ENCODE measurements at places on chromosomes 5 and 9.

GRCh38 chr5:33504570-33504969 lies 63.8 kb downstream of the TARS1 start:
- no peak for DNase-seq

DNA sequence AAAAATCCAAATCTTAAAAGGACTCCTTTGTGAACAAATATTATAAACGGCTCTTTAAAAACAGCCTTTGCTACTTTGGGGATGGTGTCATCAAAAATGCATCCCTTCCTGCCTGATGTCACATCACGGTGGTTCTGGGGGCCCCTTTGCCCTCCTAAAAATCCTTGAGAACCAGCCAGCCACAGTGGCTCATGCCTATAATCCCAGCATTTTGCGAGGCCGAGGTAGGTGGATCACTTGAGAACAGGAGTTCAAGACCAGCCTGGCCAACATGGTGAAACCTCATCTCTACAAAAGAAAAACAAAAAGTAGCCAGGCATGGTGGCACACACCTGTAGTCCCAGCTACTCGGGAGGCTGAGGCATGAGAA lies 43.9 kb downstream of the FNBP1 start:
- no peak for DNase-seq

DNA sequence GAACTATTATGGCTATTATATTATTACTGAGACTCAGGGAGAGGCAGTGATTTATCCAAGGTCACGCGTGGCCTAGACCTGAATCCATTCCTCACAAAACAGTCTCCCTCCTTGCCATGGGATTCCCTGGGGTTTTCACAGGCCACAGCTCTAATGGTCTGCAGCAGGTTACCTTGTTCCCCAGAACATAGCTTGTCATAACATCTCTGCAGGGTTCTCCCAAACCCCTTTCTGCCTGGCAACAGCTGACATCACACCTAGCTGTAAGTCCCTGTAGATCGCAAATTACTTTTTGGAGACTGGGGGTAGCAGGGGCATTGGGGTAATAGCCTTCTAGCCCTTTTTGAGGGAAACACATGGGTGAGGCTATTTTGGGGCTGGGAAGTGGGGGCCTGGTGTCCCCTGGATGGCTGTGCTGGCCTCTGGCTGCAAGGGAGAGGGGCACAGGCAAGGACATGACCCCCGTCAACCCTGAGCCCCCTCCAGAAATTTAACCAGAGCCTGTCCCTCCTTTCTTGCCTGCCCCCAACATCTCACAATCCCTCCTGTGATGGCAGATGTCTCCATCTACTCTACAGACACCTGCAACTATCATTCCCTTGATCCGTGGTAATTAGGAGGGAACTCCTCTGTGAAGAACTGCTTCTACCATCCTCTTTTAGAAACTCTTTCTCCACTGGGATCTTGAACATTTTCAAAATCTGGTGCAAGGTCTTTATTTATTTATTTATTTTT lies 1.3 kb downstream of the CD74 start:
- DNase-seq: peak; percentile 50

GRCh38 chr5:152349683-152350526 lies 55.2 kb downstream of the NMUR2 start:
- no peak for DNase-seq

- no peak for DNase-seq
Measured at GRCh38 chr9:35847792-35848572, 19.0 kb downstream of the TMEM8B start.

DNA sequence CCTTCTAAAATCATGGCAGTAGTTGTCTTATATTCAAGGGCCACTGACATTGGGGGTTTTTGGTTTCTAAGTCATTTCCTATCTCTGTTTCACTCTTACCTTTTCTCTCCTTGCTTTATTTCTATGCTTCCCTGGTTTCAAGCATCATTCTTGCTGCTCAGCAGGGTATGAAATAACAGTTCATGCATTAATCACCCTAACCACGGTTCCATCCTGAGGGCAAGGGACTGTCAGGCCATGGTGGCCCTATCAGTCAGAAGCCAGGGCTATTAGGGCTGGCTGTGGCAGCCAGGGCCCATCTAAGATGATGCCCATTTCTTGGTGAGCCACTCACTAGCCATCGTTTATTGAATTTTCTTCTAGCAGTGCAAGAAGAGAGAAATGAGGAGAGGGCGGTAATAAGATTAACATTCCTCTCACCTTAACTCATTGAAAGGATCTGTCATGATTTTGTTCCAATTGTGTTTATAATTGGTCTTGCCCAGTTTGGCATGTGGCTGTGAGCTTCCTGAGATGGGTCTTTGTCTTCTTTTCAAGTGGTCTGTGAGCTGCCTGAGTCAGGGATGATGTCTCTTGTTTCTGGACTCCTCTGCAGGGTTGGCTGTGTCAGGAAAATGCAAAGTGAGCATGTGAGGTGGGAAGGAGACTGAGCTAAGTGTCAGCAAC lies 45.2 kb downstream of the CYSTM1 start:
- DNase-seq: no peak

- peak; percentile 24 for DNase-seq
Measured at GRCh38 chr5:14946815-14947620, 75.4 kb upstream of the ANKH start.

- DNase-seq: no peak
Measured at GRCh38 chr5:59002162-59002825, 419.4 kb downstream of the RAB3C start.

DNA sequence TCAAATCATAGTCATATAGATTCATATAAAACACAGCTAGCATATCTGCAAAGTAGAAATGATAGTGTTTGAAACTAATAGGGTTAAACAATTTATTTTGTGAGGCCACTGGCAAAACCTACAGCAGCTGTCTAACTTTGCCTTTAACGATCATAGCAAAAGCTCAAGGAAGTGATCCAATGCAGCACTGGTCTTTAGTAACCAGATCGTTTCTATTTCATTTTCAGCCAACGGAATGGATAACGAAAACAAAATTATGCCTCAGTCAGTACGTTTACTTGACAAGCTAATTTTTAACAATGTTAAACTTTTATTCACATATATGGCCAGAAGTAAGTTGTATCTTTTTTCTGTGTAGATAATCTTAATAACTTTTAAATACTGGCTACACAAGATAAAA lies 17.7 kb downstream of the MLLT3 start:
- DNase-seq: no peak

DNA sequence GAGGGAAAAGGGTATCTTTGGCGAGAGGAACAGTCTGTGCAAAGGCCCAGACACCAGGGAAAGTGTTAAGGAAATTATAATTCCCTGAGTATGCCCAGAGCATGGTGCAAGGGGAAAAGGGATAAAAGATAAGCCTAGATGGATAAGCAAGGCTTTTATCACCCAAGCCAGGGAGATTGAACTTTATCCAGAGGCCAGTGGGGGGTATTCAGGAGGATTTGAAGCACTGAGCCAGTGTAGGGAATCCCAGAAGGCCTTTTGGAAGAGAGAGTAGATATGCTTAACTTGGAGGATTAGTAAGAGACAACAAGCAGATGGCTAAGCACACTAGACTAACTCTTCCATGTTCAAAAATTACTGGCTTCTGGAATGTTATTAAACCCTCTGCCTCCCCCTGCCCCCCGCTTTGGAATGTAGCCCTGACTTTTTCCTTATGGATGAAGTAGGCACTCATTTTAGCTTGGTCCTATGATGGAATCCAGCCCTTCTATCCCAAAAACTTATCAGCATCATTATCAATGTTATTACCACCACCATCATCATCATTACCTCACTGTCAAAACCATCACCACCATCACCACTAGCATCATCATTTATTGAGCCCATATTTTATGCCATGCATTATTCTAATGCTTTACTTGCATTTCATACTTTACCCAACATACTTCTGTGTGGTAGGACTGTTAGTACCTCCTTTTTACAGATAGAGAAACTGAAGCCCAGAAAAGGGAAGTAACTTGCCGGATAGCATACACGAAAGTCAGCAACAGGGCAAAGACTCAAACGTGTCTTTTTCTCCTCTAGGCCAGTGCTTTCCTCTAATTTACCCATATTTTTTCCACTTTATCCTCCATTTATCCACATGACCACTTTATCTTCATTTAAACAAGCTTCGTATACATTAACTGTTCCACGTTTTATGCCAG lies 237.0 kb downstream of the PAPPA start:
- no peak for DNase-seq

GRCh38 chr5:178149199-178149932 lies 4.3 kb downstream of the NHP2 start:
- DNase-seq: no peak

DNA sequence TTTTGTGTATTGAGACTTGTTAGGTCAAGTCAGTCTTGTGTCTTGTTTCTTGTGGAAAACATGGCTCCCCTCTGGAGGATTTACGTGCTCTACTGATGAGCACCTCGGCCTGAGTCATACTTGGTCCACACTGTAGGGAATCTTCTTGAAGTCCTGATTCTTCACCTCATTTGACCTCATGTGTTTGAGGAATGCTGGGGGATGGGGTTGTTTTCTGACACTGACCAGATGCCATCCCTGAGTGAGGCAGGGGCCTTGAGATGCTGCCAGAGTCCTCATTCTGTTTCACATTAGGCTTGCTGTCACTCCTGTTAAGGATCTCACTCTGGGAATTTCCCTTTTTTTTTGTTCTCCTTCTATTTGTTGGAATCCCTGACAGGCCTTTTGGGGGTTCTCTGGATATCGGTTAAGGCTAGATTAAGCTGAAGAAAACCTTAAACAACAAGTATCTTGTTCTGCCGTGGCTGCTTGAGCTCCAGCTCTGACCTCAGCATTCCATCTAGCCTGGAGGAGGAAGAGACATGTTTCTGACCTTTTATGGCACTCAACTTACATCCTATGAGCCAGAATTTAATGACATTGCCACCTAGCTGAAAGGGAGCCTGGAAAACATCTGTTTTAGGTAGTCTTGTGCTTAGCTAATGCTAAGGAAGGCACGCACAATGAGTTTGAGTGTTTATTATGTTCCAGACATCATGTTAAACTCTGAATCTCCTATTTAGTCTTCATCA lies 20.6 kb downstream of the TCOF1 start:
- DNase-seq: no peak

GRCh38 chr5:63255594-63255993 lies 677.0 kb downstream of the LRRC70 start:
- no peak for DNase-seq

- DNase-seq: peak; percentile 11
Measured at GRCh38 chr5:180718810-180719453, 20.9 kb downstream of the OR2Y1 start.

DNA sequence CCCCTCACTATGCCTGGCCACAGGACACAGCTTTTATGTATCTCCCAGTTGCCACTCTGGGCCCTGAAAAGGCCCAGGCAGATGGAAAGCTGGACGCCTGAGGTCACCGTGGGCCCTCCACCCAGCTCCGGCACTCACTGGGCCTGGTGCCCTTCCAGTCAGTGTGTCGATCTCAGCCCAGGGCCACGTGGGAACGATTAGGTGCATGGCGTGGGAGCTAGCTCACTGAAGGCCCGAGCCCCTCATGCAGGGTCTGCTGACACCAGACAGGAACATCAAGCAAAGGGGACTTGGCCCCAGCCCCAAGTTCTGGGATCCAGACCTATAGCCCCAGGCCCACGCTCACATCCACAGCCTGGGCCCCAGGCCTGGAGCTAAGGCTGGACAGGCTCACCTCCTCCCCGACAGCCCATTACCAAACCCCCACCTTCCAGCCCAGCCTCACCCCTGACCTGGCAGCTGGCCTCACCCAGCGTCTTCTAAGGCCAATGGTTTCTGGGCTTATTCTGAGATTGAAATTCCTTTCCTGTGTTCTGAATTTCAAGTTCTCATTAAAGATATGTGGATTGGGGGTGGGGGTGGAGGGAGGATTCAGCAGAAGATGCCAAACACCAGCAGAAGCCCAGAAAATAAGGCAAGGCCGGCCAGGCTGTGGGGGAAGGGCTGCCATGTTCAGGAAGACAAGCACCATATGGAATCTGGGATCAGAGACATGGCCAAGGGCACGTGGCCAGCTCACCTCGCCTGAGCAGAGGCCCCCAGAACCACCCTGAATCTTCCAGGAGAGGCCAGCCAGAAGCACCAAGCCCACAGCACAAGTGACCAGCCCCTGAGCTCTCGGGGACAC lies 74.5 kb downstream of the ADAMTS2 start:
- no peak for DNase-seq

DNA sequence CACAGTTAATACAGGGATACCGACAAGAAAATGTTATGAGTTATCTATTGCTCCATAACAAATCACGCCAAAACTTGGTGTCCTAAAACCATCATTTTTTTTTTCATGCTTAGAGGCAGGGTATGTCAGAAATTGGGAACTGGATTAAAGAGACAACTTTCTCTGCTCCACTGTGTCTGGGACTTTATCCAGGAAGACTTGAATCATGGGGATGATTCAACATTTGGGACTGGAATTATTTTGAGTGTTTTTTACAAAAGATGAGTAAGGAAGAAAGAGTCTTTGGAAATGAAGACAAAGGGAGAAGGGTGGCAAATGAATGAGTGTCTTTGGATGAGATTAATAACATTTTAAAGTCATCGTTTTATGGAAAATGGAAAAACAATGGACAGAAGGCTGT lies 1883.7 kb upstream of the C9orf72 start:
- no peak for DNase-seq

DNA sequence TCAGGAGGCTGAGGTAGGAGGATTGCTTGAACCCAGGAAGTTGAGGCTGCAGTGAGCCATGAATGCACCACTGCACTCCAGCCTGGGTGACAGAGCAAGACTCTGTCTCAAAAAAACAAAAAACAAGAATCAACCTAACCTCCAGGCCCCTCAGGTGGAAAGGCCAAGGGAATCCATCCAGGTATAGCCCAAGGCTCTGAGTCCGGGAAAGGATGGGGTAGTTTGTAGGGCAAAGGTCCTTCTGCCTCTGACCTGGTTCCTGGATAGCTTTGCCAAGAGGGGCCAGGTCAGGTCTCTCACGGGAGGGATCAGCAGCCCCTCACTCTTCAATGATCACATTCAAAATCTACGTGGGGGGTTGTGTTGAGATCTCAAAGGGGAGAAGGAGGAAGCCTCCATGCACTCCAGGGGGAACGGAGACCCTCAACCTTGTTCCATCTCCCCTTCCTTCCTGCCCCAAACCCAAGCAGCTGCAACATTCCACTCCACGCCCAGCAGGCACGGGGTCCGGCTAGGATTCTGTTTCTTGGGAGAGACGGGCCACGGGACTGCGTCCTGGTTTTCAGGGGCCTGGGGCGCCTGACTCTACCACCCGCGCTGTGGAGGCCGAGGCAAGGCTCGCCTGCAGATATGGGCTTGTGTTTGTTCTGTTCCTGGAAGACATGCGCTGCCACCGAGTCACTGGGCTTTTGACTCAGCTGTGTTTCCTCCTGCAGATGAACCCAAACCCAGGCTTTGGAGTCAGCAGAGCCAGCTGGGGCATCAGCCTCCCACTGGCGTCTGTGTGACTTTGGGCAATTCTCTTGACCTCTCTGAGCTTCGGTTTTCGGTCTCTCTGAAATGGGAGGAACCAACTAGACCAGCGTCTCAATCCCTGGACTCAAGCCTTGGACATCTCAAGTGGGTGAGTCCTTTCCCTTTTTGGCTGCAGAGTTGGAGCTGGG lies 35.5 kb downstream of the PLPP7 start:
- no peak for DNase-seq

DNA sequence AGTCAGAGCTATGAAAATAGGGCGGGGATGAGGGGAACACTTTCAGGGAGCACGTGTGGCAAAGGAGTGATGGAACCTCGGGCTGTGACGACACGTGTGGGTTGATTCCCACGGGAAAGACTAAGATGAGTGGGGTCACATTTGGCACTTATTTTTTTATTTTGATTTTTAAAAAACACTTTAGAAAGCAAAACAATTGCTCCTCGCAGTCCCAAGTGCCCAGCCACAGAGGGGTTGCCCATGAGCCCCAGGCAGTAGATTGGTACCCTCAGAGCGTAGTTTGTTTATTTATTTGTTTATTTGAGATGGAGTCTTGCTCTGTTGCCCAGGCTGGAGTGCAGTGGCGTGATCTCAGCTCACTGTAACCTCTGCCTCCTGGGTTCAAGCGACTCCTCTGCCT lies 69.7 kb downstream of the WNK2 start:
- no peak for DNase-seq

Measured in stimulated activated CD4-positive, alpha-beta T cell treated with anti-CD3 and anti-CD28 coated beads, Interleukin-2, amount 100 ng/mL, for 4 hours (primary cell).